ENCODE measurements at places on chromosomes 5 and 9. TPM values are rescaled to one million over a fixed set of nuclear protein-coding genes. Genes with fewer than 3 reads are reported as not detected.
A peak's percentile ranks its signal among the peaks of the same experiment; 100 is the strongest.

DNA sequence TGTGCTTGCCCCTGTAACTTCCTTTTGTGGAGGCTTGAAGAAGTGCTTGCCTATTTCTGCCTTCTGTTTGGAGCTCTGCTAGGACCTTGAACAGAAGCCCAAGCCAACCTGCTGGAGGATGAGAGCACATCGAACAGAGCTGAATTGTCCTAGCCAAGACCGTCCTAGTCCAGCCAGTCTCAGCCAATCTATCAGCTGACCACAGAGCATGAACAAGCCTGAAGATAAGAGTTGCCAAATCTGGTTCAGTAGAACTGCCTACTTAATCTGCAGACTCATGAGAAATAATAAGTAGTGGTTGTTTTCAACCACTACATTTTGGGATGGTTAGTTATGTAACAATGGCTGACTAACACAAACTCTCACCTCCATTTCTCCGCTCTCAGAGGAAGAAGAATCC lies 4.4 kb upstream of the SNX2 start:
- no peak for DNase-seq

DNA sequence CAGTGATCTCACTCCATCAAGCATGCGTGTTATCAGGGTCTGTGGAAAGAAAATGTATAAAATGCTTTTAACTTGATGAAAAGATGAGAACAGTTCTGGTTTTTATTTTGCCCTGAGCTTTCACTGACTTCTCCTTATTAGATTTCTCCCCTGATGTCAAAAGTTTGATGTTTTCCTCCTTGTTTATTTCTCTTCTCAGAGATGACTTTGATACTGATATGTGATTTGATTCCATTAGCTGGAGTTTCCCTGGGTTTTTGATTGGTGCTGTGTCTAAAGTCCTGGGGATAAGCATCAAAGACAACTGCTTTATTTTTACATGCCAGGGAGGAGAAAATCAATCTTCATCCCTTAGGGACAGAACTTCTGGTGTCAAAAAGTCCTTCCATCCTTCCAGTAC lies 510.0 kb downstream of the KCTD16 start:
- no peak for DNase-seq

- DNase-seq, result peak; percentile 24
Measured at GRCh38 chr5:90888511-90889324, 330.1 kb downstream of the ADGRV1 start.

PCA3 gene
- total RNA-seq, result not detected

LHX2 gene
- not detected for total RNA-seq

GPR150 gene
- 0.31 TPM for total RNA-seq

TLX3 gene
- not detected for total RNA-seq

GRCh38 chr9:5851445-5851844 lies 18.5 kb upstream of the ERMP1 start:
- DNase-seq, result peak; percentile 50

DDX4 gene
- not detected for total RNA-seq

- DNase-seq, result no peak
Measured at GRCh38 chr9:23011669-23012068, 565.0 kb downstream of the DMRTA1 start.

DNA sequence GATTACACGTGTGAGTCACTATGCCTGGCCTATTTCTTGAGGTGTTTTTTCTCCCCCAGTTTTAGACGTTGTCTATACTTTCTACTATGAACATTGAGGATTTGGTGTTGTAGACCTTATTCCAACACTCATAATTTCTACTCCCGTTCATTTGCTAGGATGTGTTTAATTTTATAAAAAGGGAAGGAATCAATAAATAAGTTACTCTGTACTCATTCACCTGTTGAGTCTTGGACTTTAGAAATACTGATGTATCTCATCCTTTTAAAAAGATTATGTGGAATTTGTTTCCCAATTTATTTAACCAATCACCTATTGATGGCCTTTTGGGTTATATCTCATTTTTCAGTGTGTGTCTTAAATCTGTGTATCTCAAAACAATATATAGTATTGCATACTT lies 3.2 kb downstream of the CDK7 start:
- DNase-seq, result no peak

DNA sequence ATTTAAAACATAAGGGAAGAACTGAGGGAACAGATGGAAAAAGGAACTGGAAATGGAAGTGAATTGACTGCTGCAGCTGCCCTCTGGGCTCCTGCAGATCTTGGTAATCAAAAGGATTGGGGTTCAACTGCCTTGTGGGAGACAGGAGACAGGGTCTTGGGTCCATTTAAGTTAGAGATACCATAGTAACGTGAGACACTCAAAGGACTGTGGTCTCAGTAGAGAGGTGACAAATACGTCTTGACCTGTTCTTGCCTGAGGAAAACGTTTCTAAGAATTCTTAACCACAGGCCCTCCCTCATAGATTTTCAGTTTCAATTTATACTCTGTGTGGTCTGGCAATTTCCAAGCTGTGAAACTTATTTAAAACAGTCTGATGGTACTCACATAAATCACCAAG lies 100.8 kb upstream of the DHFR start:
- peak; percentile 12 for DNase-seq

DNA sequence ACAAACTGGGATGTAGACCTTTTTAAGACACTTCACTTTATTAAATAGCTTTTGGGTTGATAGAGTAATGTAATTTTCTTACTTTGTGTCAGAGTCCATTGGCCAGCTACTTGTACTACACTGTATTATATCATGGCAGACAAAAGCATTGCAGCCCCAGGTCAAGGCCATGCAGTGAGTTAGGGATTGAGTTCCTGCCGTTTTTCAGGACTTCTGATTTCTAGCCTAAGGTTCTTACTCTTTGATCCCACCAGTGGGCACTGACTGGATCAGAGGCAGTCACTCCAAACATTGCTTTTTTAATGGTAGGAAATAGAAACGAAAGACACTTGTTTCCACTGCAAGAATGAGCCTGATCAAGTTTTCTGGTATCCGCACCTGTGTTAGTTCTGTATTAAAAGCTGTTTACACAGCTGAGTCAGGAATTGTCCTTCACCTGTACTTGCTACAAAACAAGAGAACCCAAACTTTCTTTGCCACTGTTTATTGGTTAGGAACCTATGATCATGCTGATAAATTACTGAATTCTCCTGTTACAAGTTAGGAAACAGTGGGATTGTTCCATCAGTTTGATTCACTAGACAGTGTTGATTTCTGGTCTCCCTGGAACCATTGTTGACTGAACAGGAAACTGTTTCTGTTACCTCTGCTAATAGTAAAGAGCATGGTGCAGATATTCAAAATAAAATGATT lies 22.1 kb downstream of the LRRC70 start:
- no peak for DNase-seq

ENHO gene
- total RNA-seq, result 0.35 TPM

GRCh38 chr9:4024281-4024777 lies 275.5 kb downstream of the GLIS3 start:
- DNase-seq, result no peak

MAMDC2 gene
- 93.5 TPM for total RNA-seq

DNA sequence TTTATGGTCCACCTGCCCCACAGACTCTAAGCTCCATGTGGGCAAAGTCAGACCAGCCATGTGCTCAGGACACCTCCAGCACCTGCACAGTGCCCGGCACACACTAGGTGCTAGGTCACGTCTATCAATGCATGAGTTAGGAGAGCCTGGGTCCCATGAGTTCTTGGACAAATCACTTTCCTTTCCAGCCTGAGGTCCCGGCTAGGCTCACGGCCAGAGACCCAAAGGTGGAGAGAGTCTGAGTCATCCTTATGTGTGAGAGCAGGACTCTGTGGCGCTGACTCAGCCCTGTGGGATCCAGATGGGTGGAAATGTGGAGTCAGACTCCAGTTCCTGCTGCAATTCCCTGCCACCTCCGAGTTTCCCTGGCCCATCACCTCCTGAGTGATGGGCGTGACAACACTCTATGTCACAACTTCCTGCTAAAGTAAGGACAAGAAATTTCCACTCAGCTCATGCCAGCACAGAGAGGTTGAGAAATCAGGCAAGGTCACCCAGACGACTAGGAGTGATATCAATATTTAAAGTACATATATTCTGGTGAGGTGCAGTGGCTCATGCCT lies 2.5 kb upstream of the ST6GALNAC4 start:
- DNase-seq, result peak; percentile 94

- DNase-seq, result no peak
Measured at GRCh38 chr9:69063839-69064238, 28.3 kb downstream of the FXN start.

GRCh38 chr5:175448276-175448675 lies 4.3 kb upstream of the DRD1 start:
- no peak for DNase-seq

TEX48 gene
- not detected for total RNA-seq

PKD2L2 gene
- total RNA-seq, result not detected

- DNase-seq, result no peak
Measured at GRCh38 chr9:4276856-4277255, 23.0 kb downstream of the GLIS3 start.

DNA sequence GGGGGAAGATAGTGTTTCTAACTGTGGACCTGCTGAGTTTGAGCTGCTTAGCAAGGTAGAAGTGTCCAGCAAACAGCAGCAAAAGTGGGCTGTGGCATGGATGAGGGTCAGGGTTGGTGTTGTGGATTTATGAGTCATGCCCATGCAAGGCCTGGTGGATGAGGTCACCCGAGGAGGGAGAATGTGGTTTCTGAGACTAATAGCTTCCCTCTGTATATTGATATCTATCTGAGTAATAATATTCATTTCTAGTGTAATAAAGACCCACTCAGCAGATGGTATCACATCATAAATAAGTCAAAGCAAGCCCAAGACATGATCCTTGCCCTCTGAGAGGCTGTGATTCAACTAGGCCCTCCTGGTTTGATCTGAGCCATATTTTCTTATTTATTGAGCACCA lies 597.8 kb upstream of the CLINT1 start:
- DNase-seq, result peak; percentile 91

PCDHA6 gene
- total RNA-seq, result not detected

GRCh38 chr9:18668944-18669343 lies 195.0 kb downstream of the ADAMTSL1 start:
- DNase-seq, result no peak

DNA sequence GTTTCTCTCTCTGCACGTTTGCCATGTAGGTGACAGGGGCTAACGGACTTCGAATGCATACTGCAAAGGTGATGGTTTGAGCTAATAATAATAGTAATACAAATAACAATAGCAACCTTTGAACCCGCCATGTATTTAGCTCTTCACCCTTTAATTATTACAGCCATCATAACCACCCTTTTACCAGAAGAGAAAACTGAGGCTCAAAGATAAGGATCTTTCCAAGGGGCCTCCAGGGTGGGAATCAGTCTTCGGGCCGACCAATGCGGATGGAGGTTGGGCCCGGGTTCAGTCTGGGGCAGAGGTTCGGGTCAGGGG lies 494 bp downstream of the CDKN2AIPNL start:
- DNase-seq, result no peak

GRCh38 chr5:10194083-10194482 lies 55.6 kb downstream of the ATPSCKMT start:
- DNase-seq, result no peak

- no peak for DNase-seq
Measured at GRCh38 chr5:69331528-69332445, 814 bp downstream of the CCDC125 start.

FOXD1 gene
- 18.6 TPM for total RNA-seq

DNA sequence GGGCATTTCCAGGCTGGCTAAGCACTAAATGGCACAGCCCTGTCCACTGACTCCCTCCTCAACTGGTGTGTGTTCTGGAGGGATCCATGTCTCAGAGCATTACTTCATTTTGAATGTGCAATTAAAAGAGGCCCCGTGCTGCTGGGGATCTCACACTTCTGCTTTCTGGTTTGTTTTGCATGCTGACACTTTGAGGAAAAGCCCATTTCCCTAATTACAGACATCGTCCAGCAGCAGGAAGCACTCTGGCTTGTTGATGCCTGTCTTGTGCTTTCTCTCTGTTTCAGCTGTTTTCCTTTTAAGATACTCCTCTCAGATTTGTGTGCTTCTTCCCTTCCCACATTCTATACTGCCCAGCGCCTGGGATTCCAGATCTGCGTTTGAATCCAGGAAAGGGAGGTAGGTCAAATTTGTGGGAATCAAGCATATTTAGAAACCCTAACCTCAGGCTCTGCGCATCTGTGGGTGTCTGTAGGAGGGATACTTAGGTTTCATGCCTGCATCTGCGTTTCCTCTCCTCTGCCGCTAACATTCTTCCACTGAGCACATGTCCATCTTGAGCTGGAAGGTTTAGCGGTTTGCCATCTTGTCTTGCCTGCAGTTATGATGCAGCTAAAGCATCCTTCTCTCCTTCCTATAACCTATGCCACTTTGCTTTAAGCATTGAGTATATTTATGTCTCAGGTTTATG lies 25.7 kb downstream of the SYK start:
- no peak for DNase-seq

LIFR gene
- total RNA-seq, result 16.2 TPM

Measured in myocyte (in vitro differentiated cells).